ENCODE measurements at places on chromosomes 4 and X.

- no peak for DNase-seq
These were observed 69.8 kb downstream of the TMEM131L start for GRCh38 chr4:153535772-153536513.

GRCh38 chr4:75723163-75724065 lies 963 bp upstream of the USO1 start:
- no peak for DNase-seq

DNA sequence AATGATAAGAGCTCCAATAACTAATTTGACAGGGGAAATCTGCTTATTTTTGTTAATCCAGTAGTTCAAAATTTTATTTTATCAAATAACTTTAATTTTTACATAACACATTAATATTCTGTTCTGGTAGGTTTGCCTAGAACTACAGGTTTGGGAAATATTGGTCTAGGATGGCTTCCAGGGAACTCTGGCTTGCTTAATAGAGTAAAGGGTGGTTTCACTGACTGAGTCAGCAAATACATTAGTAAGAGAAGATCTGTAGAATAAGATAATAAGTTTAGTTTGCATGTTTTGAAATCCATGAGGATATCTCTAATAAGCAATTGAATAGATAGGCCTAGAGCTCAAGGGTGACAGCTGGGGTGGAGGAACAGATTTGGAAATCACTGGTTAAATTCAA lies 500.7 kb downstream of the ZNF674 start:
- DNase-seq = no peak

GRCh38 chr4:151659601-151660364 lies 101.0 kb downstream of the GATB start:
- DNase-seq = no peak

- no peak for DNase-seq
These were observed 676.7 kb upstream of the ACTRT1 start for GRCh38 chrX:128728943-128729342.

- no peak for DNase-seq
These were observed 105.5 kb downstream of the PACRGL start for GRCh38 chr4:20805716-20806115.

- no peak for DNase-seq
These were observed 245.5 kb downstream of the ANK2 start for GRCh38 chr4:113294908-113295307.

DNA sequence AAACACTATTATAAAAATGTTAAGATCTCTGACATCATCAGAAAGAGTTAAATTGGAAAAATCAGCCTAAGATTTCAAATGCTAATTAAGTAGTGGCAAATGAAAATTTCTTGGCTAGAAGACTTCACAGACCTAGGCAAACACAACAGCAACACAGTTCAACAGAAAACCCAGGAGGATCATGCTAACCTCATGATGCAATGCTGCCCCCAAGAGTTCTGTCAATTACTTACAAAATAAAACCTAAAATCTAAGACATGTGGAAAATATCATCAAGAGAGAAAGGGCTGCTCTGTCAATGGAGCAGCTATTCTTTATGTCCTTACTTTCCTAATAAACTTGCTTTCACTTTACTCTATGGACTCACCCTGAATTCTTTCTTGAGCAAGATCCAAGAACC lies 21.0 kb downstream of the S100G start:
- DNase-seq = no peak
